ENCODE measurements at places on chromosomes 16 and 17.

DNA sequence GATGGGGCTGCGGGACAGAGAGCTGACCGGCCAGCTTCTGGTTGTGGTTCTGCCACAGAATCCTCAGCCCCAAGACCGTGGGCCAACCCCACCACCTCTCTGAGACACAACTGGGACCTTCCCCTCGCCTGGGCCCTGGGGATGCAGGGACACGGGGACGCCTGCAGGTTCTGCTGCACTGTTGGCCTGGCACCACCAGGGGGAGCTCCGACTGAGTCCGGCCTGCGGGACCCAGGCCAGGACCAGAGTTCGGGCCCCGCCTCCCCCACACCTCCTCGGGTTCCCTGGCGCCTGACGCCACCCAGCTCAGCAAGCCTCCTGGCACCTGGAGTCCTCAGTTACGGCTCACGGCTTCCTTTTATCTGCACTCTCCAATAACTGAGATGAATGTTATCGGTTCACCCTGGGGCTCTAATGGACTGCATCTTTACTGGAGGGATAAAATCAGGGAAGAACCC lies 27.3 kb downstream of the TBC1D16 start:
- DNase-seq: peak; percentile 67

DNA sequence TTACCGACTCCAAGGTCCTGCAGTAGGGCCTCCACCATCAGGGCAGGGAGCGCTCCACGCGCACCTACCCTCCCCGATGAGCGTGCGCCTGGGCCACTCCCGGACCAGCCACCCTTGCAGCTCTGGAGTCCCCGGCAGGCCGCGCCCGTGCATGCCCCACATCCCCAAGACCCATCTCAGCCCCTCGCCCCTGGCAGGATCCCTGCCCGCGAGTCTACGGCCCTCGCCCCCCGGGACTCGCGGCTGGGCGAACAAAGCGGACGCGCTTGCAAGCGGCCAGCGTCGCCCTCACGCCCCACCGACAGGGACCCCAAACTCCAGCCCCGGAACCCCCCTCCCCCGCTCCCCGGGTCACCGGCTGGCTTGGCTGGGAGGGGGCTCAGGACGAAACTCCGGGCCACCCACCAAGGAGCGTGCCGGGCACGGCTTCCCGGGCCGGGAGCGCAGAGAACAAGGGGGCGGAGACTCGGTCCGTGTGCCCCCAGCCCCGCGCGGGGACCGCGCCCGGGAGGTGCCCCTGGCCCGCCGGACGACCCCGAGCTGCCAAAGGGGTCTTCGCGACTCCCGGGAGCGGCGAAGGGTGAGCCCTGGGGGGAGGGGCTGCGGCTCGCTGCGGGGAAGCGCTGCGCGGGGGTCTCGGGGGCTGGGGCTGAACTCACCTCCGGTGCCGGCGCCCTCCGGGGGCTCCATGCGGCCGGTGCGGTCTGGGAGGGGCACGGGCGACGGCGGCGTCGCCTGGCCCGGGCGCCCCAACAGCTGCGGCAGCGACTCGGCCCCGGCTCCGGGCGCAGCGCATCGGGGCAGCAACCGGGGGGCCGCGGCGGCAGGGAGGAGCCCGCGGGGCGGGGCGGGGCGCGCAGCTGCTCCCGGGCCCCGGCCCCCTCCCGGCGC lies at the start of gene DBNDD1:
Gene DBNDD1, minus strand, starts transcription at position 805 of the 891 bp plus-strand sequence. Its CDS starts 115 bp downstream, at position 690.
- DNase-seq: no peak

GRCh38 chr17:79788989-79789942 lies 7.6 kb downstream of the CBX8 start:
- DNase-seq: no peak

- no peak for DNase-seq
Observed at GRCh38 chr16:5349670-5350517, 252.3 kb upstream of the EEF2KMT start.

DNA sequence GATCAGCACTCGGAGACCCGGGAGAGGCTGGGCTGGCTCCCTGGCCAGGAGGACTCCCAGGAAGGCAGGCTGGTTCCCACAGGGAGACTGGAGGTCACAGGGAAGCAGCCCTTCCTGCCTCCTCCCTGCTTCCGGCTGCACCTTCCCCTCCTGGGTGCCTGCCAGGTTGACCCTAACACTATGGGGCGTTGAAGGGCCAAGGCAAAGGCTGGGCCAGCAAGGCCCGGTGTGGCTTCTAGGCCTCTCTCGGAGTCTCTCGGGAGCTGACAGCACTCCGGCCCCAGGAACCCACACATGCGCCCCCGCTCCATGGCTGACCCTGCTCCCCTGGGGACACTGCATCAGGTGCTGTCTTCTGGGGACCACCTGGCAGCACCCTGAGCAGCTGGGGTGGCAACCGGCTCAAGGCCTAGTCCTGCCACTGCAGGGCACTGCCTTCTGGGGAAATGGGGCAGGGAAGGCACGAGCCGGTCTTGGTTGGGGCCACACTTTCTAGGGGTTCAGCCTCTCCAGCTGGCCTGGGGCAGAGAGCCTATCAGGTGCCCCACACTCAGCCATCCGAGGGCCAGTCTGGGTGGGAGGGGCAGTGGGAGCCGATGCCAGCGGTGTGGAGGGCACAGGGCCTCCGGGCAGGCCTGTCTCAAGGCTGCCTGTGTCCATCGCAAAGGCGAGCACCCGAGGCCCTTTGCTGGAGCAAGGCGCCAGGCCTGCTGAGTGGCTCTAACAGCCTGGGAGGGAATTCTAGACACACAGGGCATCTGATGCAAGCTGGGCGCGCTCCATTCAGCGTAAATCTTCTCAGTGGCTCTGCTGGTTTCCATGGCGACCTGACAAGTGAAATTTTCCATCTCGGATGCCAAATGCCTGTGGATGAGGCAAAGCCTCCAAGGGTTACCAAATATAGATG lies 5.6 kb upstream of the MTSS2 start:
- no peak for DNase-seq

- DNase-seq: no peak
Observed at GRCh38 chr17:77555121-77555591, 403.3 kb upstream of the TNRC6C start.

DNA sequence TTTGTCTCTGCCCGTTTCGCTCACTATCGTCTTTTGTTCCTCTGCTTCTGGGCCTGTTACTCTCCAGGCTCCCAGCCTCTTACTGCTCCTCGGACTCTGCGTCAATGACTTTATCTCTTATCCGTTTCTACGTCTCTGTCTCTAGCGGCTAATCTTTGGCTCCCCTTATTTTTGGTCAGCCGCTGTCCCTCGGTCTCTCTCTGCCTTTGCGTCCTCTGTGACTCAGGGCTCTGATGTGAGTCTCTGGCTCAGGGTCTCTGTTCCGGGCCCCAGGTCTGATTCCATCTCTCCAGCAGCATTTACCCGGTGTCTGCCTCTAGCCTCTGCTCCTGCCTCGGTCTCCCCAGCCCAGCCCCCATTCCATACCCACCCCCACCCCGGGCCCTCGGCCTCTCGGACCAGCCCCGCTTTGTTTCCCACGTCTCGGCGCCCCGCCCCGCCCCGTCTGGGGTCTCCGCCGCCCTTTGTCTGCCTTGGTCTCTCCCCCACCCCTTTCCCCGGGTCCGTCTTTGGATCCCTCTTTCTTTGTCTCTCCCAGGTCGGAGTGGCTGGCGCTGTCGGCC lies 547 bp upstream of the ZNF48 start:
- no peak for DNase-seq

DNA sequence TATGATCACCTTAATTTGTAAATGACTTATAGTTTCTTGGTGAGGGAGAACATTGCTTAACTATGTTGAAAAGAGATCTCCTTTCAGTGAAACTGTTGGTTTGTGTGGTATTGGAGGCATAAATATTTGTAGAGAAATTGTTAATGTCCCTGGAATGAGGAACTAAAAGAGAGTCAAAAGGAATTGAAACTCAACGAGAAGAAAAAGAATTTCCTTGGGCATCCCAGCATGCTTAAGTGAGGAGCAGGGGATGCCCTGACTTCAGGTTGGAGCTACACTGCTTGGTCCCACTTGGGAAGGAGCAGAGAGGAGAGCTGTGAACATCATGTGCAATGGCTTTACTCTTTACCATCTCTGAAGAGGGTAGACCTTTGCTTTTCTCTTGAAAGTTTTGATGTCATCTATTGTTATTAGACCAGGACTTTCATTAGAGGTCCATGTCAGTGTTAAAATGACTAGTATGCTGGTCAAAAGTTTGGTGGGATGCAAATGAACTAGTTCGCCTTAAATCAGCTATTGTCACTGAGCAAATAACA lies 21.7 kb downstream of the KRT23 start:
- no peak for DNase-seq

- DNase-seq: no peak
Observed at GRCh38 chr17:49894761-49895160, 46.9 kb upstream of the TAC4 start.

DNA sequence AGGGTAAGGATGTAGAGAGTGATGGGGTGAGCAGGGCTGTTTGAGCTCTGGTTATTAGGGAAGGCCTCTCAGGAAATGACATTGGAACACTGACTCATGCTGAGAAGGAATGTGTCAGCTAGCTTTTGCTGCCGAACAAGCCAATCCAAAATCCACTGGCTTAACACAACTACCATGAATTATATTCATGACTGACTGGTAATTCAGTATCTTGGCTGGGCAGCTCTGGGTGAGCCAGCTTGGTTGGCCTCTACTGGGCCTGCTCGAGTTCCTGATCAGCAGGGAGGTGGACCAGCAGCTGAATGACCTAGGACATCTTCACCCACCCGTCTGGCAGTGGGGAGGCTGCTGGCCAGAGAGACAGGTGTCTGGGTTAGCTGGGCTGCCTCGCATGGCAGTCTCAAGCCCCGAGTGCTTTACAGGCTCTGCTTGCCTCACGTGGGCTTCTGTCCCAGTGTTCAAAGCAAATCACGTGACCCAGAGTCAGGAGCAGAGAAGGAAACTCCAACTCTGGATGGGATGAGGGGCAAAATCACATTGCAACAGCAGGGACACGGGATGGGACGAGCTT lies 209.4 kb downstream of the KATNIP start:
- no peak for DNase-seq
